ENCODE measurements at places on chromosomes 1 and 21.
A peak's percentile ranks its signal among the peaks of the same experiment; 100 is the strongest.

DNA sequence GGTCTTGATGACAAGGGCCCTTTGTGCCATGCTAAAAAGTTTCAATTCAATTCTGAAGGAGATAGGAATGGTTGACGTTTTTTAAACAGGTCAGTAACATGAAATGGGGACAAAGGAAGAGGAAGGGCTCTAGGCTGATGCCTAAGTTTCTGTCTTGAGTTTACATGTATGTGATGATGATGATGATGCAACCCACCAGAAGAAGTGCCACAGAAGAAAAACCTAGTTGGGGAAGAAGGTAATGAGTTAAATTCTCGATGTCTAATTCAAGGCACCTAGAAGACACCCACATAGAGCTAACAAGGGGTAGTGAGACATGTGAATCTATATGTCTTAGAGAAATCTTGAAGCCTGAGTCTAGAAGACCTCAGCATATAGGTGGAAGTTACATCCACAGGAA is 44.4 kb upstream of the ATP1A1 start:
- no peak for DNase-seq

DNA sequence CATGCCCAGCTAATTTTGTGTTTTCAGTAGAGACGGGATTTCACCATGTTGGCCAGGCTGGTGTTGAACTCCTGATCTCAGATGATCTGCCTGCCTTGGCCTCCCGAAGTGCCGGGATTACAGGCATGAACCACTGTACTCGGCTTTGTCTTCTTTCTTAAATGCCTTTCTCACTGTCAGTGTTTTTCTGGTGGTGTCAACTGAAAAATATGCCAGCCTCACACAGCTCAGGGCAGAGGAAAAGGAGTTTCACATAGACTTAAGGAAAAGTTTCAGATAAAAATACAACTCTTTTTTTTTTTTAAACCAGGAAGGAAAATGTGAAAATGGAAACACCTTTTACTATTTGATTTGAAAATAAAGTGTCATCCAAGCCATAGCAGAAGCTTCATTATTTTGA is 4.6 kb upstream of the MAB21L3 start:
- DNase-seq, result no peak

- DNase-seq, result no peak
These were observed 216.4 kb downstream of the LTN1 start for GRCh38 chr21:28776251-28776650.

GRCh38 chr1:19321071-19321470 is 8.9 kb downstream of the SLC66A1 start:
- no peak for DNase-seq

- DNase-seq, result peak; percentile 78
These were observed 101.2 kb downstream of the LAMC2 start for GRCh38 chr1:183287191-183287675.

- no peak for DNase-seq
These were observed 476.3 kb upstream of the ZRANB2 start for GRCh38 chr1:71557138-71557537.

- DNase-seq, result peak; percentile 42
These were observed 7.2 kb upstream of the COL6A1 start for GRCh38 chr21:45974073-45975019.

DNA sequence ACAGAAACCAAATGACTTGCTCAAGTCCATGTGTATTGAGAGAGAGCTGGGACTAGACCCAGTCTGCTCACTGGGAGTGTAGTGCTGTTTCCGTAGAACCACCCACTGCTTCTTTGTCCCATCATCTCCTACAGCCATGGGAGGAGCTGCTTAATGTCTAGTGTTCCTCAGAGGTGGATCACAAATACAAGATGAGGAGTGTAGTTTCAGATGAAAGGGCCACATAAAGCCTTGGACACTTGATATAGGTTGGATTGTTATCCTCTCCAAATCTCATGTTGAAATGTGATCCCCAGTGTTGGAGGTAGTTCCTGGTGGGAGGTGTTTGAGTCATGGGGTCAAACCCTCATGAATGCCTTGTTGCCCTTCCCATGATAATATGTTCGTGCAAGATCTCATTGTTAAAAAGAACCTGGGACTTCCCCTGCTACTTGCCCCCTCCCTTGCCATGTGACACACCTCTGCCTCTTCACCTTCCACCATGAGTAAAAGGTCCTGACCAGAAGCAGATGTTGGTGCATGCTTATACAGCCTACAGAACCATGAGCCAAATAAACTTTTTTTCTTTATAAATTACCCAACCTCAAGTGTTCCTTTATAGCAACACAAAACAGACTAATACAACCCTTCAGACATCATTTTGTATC is 127.5 kb upstream of the DNAH14 start:
- DNase-seq, result no peak

DNA sequence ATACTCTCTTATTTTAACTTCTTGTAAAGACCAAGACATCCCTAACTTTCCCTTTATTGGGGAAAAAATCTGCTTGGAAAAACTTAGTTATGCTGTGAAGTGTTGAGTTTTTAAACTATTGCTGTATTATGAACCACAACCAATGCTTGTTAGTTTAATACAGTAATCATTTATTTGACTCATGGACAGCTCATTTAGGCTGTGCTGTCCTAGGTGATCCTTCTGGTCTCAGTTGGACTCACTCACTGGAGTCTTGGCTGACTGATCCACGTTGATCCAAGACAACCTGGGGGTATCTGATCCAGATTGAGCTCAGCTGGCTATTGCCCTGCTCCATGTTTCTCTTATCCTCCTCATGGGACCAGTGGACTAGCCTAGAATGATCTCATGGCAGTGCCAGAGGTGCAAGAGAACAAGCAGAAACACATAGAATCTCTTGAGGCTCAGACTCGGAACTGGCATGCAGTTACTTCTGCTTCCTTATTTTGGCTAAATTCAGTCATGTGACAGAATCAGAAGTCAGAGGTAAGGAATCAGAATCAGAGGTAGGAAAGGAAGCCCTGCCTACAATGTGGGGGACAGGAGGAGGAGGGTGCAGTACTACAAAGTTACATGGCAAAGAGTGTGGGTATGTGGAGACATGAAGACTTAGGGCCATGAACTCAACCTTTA is 156.5 kb downstream of the FGGY start:
- no peak for DNase-seq

DNA sequence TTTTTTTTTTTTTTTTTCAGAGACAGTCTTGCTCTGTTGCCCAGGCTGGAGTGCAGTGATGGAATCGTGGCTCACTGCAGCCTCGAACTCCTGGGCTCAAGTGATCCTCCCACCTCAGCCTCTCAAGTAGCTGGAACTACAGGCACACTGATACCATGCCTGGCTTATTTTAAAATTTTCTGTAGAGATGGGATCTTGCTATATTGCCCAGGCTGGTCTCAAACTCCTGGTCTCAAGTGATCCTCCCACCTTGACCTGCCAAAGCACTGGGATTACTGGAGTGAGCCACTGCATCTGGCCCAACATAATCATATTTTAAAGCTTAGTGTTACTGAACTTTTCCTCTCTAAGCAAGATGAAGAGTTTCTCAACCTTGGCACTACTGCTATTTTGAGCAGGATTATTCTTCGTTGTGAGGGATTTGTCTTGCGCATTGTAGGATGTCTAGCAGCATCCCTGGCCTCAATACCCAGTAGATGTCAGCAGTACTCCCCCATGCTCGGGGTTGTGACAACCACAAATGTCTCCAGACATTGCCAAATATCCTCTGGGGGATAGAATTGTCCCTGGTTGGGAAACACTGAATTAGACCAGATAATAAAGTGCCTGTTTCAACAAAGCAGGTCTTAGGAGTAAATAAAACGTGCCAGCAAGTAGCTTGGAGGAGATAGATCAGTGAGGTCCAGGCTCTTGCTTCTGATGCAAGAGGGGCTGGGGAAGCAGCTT is 15.1 kb upstream of the THRAP3 start:
- no peak for DNase-seq

DNA sequence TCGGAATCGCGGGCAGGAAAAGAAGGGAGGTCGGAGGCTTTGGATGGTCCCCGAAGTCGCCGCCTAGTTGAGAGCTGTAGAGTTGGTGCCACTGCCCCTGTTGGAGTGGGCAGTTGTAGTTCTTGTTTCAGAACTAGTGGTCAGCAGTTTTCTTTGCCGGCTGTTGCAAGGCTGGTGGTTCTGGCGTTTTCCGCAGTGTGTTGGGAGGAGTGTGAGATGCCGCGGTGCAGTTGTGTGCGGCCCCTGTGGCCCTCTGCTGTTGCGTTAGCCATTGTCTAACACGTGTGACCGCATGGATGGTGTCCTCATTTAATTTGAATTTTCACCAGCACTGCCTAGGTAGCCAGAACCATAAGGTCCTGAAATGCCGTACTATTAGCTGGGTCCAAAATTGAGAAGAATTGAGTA is 1.4 kb downstream of the ARF1 start:
- DNase-seq, result peak; percentile 37

- DNase-seq, result no peak
These were observed 564 bp downstream of the CTPS1 start for GRCh38 chr1:40980068-40980452.

- no peak for DNase-seq
These were observed 10.2 kb downstream of the EEIG2 start for GRCh38 chr1:108570128-108570527.

DNA sequence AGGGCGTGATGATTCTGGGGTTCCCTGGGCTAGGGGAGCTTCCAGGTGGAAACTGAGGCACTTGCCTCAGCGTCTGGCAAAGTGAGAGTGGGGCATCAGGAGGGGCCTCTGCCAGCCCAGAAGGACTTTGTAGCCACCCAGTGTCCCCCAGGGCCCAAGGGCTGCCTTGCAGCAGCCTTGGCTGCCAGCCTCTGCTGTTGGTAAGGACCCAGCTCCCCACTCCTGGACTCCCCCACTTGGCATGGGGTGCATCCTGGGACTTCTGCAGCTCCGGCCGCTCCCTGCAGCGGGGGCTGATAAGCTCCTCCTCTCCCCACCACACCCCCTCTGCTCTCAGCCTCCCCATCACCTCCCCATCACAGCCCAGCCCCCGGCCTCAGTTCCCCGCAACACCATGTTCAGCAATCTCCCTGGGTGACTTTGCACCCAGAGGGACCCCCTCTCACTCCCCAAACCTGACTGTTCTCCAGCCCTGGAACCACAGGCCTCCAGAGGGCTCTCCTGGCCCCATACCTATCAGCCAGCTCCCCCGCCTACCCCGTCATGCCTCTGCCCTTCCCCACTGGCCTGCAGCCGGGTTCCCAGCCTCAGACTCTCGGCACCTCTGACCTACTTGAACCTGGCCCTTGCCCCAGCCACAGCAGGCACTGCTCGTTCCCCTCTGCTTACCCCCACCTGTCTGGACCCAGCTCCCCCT is 113.0 kb downstream of the CRYAA start:
- DNase-seq, result no peak

DNA sequence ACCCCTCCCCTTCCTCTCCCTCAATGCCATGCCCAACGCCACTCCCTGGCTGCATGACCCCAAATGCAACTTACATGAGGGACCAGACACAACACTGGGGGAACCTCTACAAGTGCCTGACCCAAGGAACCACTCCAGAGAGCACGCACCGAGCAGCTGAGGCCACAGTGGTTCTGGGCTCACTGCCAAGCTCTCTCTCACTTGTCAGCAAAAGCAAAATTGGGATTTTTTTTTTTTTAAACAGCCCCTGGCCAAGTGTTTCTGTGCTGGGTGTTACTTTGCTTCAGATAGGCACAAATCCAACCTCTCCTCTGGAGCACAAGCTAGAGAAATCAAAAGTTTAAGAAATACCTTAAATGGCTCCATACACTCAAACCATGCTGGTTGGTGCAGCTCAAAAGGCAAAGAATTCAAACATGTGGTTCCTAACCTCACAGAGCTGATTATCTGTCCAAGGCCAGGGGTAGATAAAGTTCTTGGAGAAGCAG is 363.0 kb downstream of the SETD4 start:
- DNase-seq, result no peak

DNA sequence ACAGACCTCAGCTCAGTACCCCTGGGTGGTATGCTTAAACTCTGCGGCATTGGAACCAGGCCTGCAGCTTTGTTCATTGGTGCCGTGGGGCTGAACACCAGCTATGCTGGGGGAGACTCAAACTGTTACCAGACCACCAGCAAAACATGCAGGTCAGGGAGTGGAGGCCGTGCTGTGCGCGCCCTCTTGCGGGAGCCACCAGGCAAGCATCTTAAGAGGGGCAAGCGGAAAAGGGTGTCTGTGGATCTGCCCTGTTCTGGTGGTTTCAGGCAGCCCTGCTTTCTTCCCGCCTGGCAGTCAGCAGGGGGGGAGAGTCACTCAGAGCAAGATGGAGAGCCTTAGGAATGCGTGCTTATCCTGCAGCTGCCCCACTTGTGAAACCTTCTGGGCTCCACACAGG is 276.9 kb upstream of the ZRANB2 start:
- no peak for DNase-seq

DNA sequence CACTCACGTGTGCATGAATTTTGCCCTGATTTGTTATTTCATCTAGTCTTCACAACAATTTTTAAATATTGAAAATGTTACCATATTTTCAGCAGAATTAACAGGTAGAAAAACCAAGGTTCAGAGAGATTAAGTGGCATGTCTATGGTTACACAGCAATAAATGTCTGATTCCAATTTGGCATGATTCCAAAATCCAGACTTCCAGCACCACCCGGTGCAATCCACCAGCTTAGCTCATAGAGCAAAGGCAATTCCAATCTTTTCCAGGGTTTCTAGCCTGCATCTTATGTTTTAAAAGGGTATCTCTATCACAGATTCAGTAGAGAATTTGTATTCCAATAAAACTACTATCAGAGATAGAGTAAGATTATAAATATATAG is 161.8 kb downstream of the TPR start:
- DNase-seq, result no peak

DNA sequence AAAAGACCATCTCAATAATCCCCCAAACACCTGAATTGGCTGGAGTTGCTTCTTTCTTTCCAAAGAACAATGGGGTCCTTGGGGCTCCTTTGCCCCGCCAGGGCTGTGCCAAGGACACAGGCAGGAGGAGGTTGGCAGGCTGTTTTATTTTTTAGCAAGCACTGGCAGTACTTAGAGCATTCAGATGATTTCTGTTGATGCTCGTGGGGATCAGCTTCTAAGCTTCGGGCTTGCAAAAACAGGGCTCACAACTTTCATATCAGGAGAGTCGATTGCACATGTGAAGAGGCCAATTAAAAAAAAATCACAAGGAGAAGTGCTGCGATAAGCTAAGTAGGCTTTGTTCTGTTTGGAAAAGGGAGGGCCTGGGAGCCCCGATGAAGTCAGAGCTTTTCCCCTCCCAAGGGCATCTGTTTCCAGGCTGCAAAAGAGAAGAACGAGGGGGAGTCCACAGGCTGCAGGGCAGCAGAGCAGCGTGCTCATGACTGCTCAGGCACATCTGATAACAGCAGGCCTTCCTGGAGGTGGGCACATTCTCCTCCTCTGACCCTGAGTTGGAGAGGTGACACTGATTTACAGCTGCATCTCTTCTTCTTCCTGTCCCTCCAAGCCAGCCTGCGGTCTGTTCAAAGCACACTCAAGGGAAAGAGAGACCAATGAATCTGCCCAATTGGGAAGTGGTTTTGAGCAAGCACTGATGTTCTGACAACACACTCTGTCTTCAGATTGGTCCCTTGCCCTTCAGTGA is 27.3 kb upstream of the BCAR3 start:
- peak; percentile 71 for DNase-seq

DNA sequence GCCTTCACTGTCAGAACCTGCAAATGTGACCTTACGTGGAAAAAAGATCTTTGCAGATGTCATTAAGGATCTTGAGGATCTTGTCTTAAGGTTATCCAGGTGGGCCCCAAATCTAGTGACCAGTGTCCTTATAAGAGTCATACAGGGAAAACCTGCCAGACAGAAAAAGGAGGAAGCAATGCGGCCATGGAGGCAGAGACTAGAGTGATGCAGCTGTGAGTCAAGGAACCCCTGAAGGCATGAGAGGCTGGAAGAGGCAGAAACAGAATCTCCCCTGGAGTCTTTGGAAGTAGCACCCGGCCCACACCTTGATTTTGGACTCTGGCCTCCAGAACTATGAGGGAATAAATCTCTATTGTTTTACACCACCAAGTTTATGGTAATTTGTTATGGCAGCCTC is 36.5 kb upstream of the DNASE2B start:
- DNase-seq, result no peak

- no peak for DNase-seq
These were observed 466 bp downstream of the PEX10 start for GRCh38 chr1:2411801-2412394.
